Non-pigmented ciliary epithelial cell (primary cell): ENCODE measurements at places on chromosomes 6 and 20.
A peak's percentile ranks its signal among the peaks of the same experiment; 100 is the strongest.

GRCh38 chr6:28489366-28490204, 26.0 kb downstream of the GPX6 start:
- peak; percentile 62 for DNase-seq

DNA sequence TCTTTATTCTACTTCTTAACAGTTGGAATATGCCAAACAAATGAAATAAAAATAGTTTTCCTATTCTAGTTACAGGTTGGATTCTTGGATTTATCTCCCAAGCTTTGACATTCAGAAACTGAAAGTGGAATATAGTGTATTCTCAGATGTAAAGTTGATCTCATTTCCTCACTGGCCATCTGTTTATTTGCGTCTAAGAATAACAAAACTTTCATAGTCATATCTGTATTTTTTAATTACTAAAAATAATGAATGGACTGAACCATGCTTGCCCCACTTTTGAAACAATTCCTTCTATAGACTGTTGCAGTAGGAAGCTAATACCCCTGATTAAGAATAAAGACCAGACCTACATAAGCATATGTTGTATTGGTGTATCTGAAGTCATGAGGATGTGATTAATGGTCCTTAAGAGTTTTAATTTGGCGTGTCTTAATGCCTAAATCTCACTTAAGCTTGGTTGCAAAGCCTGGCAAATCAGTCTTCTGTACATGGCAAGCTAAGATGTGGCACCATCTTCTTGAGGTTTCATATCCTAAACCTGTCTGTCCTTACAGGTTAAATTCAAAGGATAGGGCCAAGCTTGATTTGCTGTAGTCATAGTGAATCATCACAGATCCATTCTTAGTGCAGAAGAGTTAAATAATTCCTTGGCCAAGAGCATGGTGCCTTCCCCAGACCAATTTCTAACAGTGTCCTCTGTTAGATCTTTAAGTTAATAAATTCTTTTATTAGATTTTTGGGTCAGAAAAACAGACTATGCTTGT, 58.9 kb downstream of the FOXO3 start:
- no peak for DNase-seq

GRCh38 chr20:52972190-52972937, at the start of gene TSHZ2:
Gene TSHZ2 (plus strand): TSS chr20:52972358. CDS start chr20:52973294, 936 bp downstream.
- DNase-seq = no peak

DNA sequence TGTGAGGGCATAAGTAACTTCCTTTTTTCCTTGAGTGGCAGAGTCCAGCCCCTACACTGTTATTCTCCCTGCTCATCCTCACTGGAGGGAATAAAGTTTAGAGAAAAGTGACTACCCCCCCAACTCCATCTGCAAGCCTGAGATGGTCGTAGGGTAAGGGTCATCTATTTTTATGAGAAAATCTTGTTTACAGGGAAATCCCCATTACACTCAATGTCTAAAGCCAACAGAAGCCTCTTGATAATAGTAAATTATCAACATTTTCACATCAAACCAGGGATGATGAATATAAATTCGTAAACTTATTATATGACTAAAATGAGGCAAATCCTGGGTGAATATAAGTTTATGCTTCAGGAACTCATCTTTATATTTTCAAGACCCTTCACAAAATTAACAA, 174.0 kb upstream of the KCNK16 start:
- no peak for DNase-seq

DNA sequence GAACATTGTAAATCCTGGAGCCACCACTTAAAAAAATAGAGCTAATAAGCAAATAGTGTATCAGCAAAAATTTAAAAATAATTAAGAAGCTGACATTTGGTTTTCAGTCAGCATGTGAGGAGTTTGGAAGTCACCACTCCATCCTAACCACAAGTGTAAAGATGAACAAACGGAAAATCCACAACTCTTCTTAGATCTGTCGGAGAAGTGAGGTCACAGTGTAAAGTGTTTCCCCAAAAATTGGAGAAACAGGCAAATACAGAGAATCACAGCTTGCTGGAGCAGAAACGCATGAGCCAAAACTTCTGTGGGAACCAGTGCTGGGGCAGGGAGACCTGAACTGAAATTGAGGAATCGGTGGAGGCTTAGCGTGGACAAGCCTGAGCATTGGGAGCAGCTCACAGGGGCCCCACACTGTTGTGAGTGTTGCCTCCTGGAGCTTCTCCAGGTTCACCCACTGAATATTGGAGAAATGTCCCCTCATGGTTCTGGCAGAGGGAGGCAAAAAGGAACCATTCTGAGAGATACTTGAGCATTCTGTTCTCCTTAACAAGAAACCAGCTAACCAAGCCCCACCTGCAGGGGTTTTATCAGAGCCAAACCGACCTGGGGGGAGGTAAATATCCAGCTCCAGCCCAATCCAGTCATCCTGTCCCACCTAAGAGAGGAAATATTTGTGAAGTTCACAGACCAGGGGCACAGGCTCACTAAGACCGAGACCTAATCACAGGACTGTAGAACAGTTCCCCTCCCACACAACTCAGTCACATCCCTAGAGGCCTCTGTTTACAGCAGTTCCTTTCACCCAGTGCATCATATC, 192.0 kb downstream of the ERMARD start:
- no peak for DNase-seq

DNA sequence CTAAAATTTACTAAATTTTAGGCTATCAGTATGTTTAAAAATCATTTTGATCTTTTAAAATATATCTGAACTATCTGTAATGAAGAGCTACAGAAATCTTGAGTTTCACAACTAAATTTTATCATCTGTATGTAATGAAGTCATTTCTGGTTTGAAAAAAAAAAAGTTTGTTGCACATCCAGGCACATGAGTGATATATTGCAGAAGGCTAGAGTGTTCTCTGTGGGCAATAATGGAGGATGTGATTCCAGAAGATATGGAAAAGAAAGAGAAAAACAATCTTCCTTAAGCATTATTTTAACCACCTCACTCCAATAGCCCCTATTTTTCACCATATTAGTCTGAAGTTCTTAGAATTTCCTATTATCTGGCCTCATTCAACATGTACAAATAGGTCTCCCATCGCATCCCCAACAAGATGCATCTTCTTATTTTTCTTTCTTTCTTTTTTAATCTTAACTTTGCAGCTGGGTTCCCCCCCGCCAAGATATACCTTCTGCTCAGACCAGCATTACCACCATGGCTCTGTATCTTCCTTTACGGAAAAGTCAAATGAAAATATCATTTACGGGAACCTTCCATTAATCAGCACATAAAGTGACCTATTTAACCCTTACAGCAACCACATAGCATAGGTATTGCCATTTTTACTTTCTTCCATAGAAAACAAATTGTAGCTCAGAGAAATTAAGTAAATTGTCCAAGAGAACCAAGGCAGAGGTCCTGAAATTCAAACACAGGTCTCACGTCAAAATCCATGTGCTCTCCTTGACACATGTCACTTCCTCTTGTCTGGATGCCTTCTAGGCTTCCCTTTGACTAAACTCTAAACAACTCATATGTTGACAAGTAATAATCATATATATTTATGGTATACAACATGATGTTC, 116.9 kb downstream of the KIF13A start:
- DNase-seq = no peak

- DNase-seq = no peak
Observed at GRCh38 chr6:18121580-18122127, 823 bp downstream of the NHLRC1 start.

- no peak for DNase-seq
Observed at GRCh38 chr6:37072526-37072925, 67.1 kb downstream of the FGD2 start.

DNA sequence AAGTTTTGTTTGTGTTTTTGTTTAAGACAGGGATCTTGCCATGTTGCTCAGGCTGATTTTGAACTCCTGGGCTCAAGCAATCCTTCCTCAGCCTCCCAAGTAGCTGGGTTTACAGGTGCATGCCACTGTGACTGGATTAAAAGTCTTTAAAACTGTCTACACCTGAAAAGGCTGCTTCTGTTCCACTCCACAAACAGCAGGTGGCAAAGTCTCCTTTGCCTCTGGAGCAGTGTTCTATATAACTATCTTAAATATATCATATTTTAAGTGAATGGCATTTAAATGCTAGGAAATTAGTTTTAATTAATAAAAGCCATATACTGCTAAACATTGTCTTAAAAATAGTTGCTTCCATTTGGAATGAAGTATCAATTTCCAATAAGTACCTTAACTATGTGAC, 89.2 kb upstream of the BCLAF1 start:
- DNase-seq = no peak

GRCh38 chr6:16217156-16217721, 21.1 kb upstream of the GMPR start:
- DNase-seq = no peak

DNA sequence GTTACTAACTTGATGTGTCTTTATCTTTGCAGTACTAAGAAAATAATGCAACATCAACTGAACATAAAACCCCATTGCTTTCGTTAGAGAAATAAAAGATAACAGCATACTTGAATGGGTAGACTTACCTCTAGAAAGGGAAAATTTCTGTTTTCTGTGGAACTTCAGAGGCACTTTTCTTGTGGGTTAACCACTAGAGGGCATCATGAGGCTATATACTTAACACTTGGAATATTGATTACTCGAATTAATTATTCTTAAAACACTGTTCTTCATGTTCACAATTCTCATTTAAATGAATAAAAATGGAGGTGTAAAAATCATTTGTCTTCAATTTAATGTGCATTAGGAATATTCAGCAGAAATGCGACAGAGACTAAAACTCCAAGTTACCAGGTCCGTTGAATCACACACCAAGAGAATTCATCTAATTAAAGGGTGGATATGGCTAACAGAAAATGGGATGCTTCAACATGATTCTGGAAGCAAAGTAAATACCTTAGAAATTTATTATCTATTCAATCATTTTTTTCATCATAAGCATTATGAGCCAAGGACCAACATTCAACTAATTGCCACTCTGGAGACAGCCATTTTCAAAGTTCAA, 330.8 kb upstream of the PREP start:
- peak; percentile 13 for DNase-seq

DNA sequence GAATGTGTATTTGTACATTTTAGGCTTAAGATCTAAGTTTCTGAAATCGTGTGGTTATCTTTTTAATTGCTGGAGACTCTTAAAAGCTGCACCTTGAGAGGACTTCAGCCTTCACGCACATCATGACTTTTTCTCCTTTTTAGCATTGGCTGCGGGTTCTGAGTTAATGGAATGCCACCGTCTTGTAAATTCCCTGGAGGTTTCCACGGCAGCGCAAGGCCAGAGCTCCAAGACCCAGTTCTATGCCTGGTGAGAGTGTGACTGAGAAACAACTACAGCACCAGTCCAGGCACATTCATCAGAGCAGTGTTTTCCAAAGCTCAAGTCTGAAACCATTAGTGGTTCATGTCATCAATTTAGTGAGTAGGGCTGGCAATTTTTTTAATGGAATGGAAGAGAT, 23.0 kb downstream of the PRR18 start:
- no peak for DNase-seq

GRCh38 chr6:7183707-7184106, 75.9 kb downstream of the RREB1 start:
- DNase-seq = no peak

- DNase-seq = peak; percentile 56
Observed at GRCh38 chr20:57205606-57206219, 60.7 kb downstream of the BMP7 start.

- DNase-seq = peak; percentile 100
Observed at GRCh38 chr6:77456531-77457248, 6.6 kb downstream of the HTR1B start.

- DNase-seq = no peak
Observed at GRCh38 chr20:30816182-30816645, 441.2 kb upstream of the DEFB115 start.

DNA sequence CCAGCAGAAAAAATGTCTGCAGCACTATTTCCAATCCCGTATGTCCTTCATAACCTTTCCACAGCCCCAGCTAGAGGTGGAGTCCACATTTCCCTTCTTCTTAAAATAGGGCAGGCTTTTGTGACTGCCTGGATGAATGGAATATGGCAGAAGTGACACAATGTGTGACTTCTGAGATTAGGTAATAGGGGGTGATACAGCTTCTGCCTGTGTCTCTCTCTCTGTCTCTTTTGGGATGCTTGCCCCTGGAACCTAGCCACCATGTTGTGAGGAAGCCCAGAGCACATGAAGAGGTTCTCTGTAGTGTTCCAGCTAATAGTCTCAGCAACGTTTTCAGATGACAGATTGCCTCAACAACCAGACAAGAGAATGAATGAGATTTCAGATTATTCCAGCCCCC, 51.4 kb downstream of the CLIC5 start:
- DNase-seq = no peak

DNA sequence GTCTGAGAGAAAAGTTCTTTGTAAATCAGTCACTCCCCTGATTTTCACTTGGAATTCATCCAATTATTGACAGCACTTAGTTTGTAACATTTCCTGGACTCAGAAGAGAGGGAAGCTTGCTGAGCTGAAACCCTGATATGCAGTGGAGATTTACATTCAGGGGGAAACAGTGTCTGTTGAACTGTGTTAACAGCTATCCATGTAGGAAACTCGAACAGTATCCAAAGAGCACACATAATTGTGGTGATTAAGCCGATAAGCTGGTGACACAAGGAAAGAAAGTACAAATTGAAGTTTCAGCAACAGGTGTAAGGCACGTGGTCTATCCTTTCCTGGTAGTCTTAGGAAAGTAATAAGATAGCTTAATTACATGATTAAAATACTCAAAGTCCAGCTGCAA, 78.1 kb upstream of the FLRT3 start:
- DNase-seq = no peak

GRCh38 chr6:167285077-167285770, 5.9 kb upstream of the UNC93A start:
- no peak for DNase-seq

DNA sequence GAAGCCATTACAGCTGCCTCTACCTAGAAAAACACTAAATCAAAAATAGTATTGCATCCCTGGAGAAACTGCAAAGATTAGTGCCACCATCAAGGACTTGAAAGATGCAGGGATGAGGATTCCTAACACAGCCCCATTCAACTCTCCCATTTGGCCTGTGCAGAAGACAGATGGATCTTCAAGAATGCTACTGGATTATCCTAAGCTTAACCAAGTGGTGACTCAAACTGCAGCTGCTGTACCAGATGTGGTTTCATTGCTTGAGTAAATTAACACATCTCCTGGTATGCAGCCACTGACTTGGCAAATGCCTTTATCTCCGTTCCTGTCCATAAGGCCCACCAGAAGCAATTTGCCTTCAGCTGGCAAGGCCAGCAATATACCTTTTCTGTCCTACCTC, 117.4 kb downstream of the TBC1D32 start:
- DNase-seq = peak; percentile 30

- no peak for DNase-seq
Observed at GRCh38 chr20:48826883-48827771, 672 bp downstream of the PREX1 start.

- no peak for DNase-seq
Observed at GRCh38 chr20:62598761-62599194, 43.5 kb upstream of the SLCO4A1 start.

GRCh38 chr6:41940759-41941279, 789 bp downstream of the CCND3 start:
- DNase-seq = no peak
